Hematopoietic multipotent progenitor cell treated with erythropoietin and hydrocortisone succinate and interleukin-3 and kit ligand, for 8 days (in vitro differentiated cells): ENCODE measurements at places on chromosomes 6 and 20.
A peak's percentile ranks its signal among the peaks of the same experiment; 100 is the strongest.

GRCh38 chr6:134447883-134448387 is 130.0 kb upstream of the SGK1 start:
- DNase-seq, result no peak

DNA sequence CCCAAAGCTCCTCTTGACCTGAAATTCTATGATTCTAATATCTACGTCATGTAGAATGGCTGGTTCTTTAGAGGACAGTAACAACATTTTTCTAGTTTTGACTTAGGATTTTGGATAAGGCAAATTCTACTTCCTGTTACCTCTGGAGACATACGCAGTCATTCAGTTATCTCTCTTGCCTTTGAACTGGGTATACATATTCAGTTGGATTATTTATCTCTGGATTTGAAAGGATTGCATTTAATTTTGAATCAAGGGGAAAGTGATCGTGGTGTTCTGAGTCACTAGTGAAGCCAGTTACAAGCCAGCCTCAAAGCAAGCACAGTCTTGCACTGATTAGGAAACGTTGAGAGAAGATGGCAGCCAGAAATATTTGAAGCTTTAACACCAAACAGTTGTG is 35.3 kb upstream of the BCAS1 start:
- DNase-seq, result no peak

DNA sequence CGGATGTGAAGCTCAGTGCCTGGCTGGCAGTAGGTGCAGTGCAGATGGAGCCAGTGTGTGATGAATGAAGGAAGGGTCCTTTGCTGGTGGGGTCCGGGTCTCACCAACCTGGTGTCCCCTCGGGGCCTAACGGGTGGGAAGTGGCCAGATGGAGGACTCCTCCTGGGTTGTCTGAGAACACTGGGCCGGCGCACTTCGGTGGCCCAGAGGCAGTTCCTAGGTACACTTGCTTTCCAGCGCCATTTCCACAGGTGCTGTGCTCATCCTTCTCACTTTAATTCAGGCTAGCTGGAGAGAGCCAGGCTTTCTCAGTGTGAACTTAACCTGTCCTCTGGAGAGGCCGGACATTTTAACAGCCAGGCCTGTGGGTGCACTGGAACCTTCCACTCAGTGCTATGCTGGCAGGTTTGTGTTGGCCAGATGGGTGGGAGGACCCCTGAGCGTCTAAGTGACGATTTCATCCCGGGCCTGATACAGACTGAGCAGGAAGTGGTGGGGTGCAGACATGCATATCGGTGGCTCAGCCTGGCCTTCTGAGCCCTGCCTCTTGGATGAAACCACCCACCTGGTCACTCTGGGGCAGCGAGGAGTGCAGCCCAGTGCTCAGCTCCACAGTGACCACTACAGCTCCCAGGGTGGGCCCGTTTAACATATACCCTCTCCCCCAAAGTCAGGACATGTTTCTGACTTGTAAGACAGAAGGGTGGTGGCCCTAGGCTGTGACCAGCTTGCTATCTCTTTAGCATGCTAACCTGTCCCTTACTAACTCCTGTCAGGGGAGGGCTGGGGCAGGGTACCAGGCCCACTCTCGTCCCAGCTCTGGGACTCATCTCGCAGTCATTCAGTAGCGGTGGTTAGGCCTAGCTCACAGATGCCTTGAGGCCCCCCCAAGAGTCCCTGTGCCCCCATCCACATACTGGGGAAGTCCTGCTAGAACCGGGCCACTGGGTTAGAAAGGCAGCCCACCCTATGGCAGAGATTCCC is 8.2 kb upstream of the PYGB start:
- DNase-seq, result no peak

GRCh38 chr20:37276494-37277252 is 12.8 kb upstream of the MANBAL start:
- DNase-seq, result no peak

DNA sequence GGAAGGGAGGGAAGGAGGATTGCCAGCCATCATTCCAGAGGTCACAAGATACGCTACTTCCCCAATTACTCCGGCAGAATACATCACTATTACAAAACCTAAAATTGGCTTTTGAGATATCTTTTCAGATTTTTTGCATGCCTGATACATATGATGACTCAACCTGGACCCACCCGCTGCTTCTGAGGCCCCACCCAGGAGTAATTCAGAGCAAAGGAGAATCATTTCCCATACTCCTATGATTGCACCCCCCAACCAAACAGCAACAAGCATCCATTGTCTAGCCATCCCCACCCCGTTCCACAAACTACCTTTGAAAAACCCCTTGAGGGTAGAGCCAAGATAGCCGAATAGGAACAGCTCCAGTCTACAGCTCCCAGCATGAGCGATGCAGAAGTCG is 163.5 kb upstream of the GJE1 start:
- DNase-seq, result no peak

DNA sequence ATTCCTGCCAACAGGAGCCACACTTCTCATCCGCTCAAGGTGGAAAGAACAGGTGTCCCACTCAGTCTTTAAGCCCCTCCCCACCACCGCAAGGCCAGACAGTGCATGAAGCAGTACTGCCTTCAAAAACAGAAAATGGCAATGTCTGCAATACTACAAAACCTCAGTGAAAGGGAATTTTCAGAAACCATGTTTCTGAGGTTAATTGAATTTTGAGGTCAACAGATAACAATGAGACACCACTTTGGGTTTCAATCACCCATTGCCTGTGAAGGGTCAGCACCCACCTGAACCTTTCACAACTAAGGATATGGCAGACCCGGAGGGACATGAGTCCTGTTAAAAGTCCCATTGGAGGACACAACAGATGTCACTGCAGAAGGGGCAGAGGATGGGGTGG is 13.0 kb downstream of the ZC3H12D start:
- no peak for DNase-seq

GRCh38 chr6:32154514-32155161 is 697 bp downstream of the PPT2 start:
- no peak for DNase-seq

GRCh38 chr20:14114065-14114704 is 118.9 kb downstream of the MACROD2 start:
- DNase-seq, result no peak

GRCh38 chr6:113291751-113292445 is 565.2 kb upstream of the MARCKS start:
- no peak for DNase-seq

- DNase-seq, result no peak
Measured at GRCh38 chr6:63538550-63538949, 33.7 kb upstream of the LOC128125822 start.

DNA sequence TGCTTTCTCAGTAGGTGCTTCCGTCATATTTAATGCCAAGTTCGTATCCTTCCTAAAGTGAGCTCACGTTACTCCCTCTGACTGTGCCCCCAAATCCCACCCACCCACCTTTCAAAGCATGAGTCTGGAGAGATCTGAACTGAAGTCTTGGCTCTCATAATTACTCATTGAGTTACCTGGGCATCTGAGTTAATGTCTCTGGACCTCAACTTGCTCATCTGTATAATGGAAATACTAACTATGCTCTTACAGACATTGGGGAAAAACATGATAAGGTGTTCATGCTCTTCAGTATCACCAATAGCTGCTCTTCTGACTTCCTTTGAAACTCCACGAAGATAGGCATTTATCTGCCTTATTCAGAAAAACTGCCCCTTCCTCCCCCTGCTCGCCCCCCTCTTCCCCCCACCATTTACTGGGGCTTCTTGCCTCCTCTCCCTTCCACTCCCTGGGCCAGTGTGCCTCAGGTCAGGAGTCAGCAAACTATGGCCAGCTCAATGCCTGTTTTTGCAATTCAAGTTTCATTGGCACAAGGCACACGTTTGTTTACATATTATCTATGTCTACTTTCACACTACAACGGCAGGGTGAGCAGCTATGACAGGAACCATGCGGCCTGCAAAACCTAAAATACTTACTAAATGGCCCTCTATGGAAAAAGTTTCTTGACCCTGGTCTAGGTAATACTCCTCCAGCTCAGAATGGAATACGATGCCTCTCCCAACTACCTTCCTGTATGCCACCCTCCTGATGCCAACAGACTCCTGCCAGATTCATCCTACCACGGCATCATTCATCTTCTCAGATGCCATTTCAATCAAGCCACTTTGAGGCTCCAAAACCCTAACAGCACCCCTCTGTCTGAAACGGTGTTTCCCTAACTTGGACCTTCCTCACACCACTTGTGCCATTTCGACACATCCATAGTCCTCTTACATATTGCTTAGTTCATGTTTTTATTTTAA is 138.7 kb downstream of the ZMYND8 start:
- no peak for DNase-seq

DNA sequence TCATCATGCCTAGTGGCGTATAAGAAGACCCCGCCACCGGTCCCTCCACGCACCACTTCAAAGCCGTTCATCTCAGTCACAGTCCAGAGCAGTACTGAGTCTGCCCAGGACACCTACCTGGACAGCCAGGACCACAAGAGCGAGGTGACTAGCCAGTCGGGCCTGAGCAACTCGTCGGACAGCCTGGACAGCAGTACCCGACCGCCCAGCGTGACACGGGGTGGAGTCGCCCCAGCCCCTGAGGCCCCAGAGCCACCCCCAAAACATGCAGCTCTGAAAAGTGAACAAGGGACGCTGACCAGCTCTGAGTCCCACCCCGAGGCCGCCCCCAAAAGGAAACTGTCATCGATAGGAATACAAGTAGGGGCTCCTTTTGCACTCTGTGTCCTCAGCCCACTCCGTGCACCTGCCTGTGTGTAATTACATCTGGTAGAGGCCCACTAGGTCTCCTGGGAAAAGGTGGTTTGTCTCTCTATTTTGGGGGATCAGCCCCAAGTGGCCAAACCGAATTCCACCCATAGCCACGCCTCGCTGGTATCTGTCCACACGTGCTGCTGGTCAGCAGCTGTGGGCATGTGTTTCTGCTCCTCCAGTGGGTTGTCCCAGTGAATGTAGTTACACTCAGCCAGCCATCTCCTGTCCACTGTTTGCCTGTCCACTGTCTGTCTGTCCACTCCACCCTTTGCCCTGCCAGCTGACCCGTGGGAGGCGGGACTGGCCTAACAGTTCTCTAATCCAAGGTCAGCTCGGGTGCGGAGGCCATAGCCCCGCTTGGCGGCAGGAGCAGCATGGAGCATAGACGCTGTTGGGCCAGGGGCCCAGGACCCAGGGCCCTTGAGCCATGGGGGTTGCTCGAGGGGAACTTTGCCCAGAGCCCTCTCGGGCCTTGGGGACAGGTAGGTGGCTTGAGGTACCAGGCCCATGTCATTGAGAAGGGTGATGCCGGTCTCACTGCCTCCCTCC is 44.3 kb upstream of the MYL9 start:
- DNase-seq, result no peak

DNA sequence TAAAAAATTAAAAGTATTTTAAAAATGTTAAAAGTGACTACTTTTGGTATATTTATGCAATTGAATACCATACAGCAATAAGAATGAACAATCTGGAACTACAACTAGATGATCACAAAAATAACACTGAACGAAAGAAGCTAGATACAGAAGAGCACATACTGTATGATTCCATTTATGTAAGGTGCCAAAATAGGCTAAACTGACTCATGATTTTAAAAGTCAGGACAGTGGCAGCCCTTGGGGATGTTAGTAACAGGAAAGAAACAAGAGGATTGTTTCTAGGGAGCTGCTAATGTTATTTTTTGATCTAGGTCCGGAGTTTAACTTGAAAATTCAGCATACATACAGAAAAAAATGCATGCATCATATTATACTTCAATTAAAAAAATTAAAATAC is 42.3 kb downstream of the KIF13A start:
- no peak for DNase-seq

- DNase-seq, result no peak
Measured at GRCh38 chr6:54541541-54541940, 233.3 kb downstream of the TINAG start.

DNA sequence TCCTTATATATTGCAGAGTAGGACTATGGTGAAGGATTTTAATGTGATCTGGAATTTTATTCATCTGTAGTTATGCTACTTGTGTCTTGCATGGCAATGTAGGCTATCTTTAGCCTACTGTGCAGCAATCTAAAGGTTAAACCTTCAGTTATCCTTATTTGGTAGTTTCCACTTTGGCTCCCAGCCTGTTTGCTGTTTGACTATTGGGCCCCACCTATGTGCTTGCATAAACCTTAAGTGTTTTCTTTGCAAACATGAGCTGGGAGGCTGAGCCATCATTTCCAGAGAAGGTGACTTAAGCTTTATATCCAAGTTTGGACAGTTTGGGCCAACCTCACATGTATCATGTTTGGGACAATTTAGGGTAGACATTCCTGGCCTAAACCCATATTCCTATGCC is 537.5 kb downstream of the BTBD3 start:
- no peak for DNase-seq

GRCh38 chr6:1080453-1081337 is 231.2 kb upstream of the FOXQ1 start:
- DNase-seq, result no peak

GRCh38 chr6:22411376-22412105 is 114.7 kb upstream of the PRL start:
- no peak for DNase-seq

DNA sequence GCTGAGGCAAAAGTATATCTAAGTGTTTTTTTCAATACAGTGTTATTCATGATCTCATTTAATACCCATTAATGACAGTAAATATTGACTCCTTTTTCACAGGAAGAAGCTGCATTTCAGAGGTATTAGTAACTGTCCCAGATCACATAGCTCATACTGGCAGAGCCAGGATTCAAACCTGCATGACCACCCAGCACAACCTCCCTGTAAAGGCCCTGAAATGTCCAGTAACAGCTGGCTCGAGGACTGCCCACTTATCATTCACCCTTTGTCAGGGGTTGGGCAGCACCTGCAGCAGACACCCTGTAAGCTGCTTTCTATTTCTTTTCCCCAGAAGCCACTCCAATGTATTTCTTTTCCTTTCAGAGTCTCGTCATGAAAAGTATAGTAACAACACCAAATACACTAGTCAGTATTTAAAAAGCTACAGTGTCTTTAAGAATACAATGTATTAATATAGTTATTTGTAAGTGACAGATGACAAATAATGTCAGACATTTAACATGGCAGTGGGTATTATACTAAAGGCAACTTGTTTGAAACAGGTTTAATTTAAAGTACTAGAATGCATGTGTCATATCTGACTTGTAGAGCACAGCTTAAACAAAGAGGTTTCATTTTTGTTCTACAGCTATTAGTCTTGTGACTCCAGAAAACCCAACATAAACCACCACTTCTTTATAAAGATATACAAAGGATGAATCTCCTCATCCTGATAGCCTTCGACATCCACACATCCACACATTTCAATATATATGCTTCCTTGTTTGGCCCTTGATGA is 841.6 kb upstream of the GJE1 start:
- no peak for DNase-seq

- peak; percentile 94 for DNase-seq
Measured at GRCh38 chr6:137856138-137856898, 10.7 kb upstream of the TNFAIP3 start.

DNA sequence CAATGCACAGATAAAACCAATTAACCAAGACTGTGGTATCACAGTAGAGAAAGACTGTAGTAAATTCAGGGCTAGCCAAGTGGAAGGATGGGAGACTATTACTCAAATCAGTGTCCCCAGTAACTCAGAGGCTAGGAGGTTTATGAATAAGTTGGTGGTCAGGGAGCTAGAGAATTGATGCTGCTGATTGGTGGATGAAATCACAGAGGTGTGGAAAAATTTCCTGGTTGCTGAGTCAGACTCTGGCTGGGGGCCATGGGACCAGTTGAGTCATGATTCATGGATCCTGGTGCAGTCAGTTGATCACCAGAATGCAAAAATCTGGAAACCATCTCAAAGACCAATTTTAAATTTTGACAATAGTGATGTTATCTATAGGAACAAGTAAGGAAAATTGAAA is 555.9 kb downstream of the C6orf118 start:
- no peak for DNase-seq

- no peak for DNase-seq
Measured at GRCh38 chr6:104404377-104404776, 455.3 kb downstream of the HACE1 start.

- no peak for DNase-seq
Measured at GRCh38 chr6:155121294-155121693, 126.2 kb downstream of the TIAM2 start.
